Stimulated activated CD8-positive, alpha-beta memory T cell treated with anti-CD3 and anti-CD28 coated beads, Interleukin-4, amount 100 ng/mL, for 4 hours (primary cell): ENCODE measurements at places on chromosomes 2 and 18.

- DNase-seq: peak; percentile 57
These were observed 22.8 kb downstream of the ZSCAN30 start for GRCh38 chr18:35267161-35267651.

- no peak for DNase-seq
These were observed 19.8 kb downstream of the CCDC68 start for GRCh38 chr18:54939361-54939917.

DNA sequence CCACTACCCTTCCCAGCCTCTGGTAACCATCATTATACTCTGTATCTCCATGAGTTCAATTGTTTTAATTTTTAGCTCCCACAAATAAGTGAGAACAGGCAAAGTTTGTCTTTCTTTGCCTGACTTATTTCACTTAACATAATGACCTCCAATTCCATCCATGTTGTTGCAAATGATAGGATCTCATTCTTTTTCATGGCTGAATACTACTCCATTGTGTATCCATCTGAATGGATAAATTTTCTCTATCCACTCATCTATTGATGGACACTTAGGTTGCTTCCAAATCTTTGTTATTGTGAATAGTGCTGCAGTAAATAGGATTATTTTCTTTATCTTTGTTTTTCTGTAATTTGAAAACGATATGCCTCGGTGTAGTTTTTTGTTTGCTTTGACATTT is 26.2 kb downstream of the ANKAR start:
- no peak for DNase-seq

DNA sequence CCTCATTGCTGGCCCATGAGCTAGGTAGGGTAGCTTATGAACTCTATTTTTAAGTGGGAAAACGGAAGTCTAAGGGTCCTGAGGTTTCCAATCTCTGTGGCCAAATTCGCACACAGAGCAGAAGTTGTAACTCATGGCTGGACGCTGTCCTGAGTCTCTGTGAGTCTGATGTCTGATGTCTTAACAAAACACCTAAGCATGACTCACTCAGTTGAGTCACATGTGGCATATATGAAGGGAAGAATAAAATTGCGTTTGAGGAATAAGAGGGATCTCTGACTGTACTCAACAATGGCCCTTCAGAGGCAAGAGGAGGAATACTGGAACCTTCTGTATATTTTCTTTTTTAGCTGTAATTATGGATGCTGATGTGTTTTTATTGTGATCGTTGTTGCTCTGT is 569.7 kb downstream of the RIT2 start:
- no peak for DNase-seq

- DNase-seq: no peak
These were observed 202.7 kb downstream of the ACKR3 start for GRCh38 chr2:236772220-236772837.

- DNase-seq: no peak
These were observed 41.1 kb downstream of the MRPS9 start for GRCh38 chr2:105078906-105079495.

DNA sequence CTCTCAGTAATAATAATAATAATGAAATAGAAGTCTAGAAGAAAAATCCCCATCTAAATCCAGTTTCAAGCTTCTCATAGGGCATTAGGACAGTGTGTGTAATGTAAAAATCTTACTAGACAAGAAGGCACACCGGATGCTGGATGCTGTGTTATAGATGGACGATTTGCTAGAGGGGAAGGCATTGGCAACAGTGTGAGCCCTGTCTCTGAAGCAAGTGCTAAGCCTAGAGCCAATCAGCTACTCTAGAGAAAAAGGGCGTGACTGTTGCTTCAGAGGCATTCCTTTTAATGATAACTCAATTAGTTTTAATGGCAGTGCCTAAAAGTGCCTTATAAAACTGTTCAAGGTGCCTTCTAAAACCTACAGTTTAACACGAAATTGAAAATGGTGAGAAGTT is 344.9 kb downstream of the TDRD15 start:
- no peak for DNase-seq

- DNase-seq: no peak
These were observed 195.0 kb downstream of the DLGAP1 start for GRCh38 chr18:4260107-4260506.

GRCh38 chr2:46230115-46230571 is 67.1 kb upstream of the EPAS1 start:
- DNase-seq: no peak

DNA sequence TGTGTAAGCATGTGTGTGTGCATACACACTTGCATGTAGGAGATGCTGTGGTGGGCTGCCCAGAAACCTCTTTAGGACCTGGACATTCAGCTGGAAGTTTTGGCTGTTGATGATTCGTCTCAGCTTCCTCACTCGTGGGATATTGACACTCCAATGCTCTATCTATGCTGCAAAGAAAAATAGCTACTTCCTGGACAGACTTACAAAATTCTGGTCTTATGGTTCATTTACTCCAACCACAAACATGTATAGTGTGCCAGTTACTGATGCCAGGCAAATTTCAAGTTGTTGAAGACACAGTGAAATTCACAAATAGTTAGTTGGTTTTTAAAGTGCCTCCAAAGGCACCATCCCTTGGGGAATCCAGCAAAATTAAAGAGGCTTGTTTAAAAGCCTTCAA is 882.6 kb downstream of the CPS1 start:
- no peak for DNase-seq

DNA sequence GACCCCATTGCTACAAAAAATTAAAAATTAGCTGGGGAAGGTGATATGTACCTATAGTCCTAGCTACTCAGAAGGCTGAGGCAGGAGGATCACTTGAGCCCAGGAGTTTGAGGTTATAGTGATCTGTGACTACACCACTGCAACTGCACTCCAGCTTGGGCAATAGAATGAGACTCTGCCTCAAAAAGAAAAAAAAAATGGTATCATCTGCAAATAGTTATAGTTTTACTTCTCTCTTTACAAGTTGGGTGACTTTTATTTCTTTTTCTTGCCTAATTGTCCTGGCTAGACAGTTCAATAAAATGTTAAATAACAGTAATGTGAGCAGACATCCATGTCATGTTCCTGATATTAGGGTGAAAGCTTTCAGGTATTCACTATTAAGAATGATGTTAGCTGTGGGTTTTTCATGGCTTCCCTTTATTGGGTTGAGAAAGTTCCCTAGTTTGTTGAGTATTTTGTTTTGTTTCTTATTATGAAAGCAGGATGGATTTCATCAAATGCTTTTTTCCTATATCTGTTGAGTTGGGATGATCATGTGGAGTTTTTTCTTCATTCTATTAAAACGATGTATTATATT is 24.9 kb upstream of the ACOXL start:
- DNase-seq: no peak

DNA sequence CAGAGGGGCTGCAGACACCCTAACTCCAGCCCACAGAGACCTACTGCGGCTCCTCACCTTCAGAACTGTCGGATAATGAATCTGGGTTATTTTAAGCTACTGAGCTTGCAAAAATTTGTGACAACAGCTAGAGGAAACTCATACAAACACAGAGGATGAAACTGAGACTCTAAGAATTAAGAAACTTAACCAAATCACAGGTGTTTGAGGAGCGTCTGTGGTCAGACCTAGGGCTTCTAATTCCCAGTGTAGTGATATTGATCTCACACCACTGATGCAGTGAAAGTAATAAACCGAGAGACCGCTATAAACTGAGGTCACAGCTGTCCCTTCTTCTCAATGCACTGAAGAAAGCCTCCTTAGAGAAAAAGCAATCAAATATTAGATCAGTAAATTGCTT is 110.1 kb downstream of the RGPD3 start:
- DNase-seq: no peak
